Activated CD4-positive, CD25-positive, alpha-beta regulatory T cell (primary cell): ENCODE measurements at places on chromosomes 5 and 9.

DNA sequence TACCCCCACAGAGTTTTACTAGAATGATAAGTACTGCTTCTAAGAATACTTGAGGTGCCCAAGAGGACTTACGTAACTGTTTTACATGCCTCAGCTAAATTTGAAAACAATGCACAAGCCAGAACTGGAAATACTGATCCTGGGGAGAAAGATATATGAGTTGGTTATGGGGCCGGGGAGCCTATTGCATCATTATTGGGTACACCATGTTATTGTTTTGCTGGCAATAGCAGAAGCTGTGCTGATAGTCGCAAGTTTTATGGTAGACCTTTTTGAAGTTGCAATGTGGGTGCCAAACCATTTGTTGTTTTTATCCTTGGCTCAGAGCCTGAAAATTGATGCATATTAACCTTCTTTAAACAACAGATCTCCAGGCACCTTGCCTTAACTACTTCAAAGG, 108.4 kb upstream of the DHFR start:
- no peak for DNase-seq

- no peak for DNase-seq
These were observed 464.2 kb downstream of the SPOCK1 start for GRCh38 chr5:137034764-137035479.

- DNase-seq = no peak
These were observed 47.5 kb downstream of the UBE2QL1 start for GRCh38 chr5:6496207-6496584.

DNA sequence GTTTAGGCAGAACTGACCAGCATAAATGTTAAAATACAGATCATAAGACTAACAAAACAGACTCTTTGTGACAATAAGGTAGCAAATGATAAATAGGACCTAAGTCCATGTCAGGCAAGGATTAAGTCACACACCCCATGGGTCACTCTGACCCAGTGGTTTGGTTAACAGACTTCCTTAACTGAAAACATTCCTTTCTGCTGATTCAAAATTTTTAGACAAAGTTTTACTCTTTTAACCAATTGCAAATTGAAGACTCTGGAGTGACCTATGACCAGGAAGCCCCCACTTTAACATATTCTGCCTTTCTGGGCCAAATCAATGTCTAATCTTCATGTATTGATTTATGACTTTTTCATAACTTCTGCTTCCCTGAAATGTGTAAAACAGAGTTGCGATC, 4.9 kb upstream of the NXNL2 start:
- no peak for DNase-seq

DNA sequence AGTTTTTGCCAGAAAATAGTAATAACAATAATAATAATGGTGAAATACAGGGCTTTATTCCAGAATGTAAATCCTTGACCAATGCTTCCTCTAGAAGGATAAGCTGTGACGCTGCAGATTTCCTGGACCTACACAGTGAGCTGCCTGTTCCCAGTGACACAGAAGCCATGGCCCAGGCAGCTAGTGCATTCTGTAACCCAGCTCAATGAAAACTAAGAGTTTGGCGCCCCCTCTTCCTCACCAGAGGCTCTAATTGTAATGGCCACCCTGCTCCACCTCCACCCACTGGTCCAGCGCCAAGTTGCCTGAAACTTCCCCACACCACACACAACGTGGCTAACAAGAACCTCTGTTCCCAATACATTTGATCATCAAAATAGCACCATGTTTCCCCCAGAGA, 248.1 kb downstream of the CETN3 start:
- DNase-seq = no peak

- DNase-seq = no peak
These were observed 4.5 kb downstream of the SLC12A7 start for GRCh38 chr5:1107167-1108022.

DNA sequence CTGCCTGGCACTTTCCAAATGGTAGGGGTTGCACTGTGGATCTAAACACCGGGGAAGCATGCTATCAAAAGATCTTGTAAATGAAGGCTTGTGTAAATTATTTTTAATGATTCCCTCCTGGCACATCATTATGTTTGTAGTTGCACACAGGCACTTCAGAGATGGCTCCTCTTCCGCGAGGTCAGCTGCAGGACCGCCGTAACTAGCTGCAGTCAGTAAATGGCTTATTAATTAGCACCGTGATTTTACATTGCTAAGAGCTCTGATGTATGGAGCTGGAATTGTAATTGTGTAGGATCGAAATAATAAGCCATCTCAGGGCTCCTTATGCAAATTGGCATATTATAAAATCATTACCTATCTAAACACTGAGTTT, 397.6 kb upstream of the IRX1 start:
- no peak for DNase-seq

- no peak for DNase-seq
These were observed 36.2 kb upstream of the POU5F2 start for GRCh38 chr5:93777620-93778019.

DNA sequence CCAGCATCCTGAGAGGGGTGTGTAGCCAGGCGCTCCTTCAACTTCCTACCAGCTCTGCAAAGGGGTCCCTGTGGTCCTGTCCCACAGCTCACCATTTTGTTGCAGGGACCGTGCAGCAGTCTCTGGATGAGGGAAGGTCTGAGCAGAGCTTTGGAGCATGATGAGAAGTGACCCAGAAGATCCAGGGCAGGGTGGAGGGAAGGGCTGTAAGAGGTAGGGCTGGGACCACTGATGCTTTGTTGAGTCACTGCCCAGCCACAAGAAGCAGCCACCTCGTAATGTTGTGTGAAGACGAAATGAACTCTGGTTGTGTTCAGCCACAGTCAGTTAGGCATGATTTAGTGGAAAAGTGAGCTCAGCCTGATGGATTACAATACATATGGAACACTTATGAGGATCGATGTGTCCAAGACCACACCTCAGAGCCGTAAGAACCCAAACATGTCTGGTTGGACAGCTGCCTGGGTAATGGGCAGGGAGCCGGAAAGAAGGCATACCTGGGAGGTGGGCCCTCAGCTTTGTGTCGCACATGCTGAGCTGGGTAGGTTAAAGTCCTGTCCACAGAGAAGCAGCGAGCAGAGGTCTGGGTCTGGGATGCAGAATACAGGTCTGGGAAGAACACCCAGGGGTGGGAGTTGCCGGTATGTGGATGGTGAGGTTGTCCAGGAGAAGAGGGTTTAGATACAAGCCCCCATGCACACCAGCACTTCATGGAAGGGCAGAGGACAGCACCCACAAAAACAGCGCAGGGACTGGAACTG, 250.1 kb downstream of the GADD45G start:
- DNase-seq = no peak

GRCh38 chr5:80302636-80303035, 17.2 kb upstream of the SPZ1 start:
- no peak for DNase-seq

DNA sequence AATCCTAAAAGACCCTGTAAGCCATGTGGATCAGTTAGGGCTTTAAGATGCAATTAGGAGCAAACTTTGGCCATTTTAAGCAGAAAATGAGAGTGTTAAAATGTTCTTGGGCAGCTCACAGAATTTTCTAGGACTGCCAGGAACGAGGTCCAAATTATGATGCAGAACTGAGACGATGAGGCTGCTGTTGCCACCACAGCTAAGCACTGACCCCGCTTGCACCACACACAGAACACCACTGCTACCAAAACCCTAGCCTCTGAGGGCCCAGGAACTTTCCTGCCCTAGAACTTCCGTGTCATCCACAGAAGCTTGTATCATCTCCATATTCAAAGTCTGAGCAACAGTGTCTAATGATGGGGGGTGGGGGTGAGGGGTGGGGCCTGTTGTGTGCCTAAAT, 41.0 kb upstream of the PCSK1 start:
- no peak for DNase-seq

DNA sequence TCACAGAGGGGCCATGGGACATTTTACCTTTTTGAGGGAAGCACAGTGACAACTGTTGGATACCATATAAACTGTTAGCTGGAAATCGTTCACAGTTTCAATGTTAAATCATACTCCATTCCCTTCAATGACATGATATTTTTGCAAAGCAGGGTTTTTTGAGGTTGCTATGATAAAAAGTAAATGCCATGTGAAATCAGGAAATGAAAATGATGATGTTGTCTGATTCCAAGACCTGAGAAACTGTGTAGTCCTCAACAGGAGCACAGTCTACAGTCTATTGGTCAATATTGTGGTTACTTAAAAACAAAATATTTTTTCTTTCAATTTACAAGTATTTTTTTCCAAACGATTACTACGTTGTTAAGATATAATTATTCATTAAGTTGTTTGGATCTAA, 24.0 kb upstream of the ADAM19 start:
- no peak for DNase-seq

GRCh38 chr9:136079211-136079915, 15.7 kb downstream of the NACC2 start:
- DNase-seq = no peak

DNA sequence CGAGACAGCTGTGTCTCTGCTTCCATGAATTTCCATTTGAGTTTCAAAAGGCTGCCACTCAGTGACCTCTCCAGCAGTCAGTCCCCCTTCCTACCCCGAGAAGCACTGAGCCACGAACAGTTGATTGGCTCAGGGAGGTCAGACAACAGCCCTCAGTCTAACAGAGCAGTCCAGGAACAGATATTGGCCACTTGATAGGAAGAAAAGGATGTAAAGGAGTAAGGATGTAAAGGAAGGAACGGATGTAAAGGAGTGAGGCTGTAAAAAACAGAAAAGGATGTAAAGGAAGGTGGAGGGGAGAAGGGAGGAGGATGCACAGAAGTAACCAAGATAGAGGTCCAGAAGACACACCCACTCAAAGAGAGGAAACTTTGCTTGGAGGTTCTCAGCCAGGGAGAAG, 3.2 kb upstream of the NR4A3 start:
- DNase-seq = no peak

DNA sequence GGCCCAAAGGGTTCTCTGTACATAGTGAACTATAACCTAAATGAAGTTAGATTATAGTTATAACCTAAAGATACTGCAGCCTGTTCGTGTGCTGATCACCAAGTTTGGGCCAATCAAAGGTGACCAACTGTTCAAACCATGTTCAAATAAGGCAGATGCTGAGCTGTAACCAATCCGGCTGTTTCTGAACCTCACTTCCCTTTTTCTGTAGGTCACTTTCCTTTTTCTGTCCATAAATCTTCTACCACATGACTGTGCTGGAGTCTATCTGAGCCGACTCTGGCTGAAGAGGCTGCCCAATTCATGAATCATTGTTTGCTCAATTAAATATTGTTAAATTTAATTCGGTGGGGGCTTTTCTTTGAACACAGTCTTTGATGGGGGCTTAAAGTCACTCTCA, 1920.2 kb downstream of the MAT2B start:
- no peak for DNase-seq

- DNase-seq = no peak
These were observed 25.8 kb downstream of the KLHL3 start for GRCh38 chr5:137710086-137710485.

DNA sequence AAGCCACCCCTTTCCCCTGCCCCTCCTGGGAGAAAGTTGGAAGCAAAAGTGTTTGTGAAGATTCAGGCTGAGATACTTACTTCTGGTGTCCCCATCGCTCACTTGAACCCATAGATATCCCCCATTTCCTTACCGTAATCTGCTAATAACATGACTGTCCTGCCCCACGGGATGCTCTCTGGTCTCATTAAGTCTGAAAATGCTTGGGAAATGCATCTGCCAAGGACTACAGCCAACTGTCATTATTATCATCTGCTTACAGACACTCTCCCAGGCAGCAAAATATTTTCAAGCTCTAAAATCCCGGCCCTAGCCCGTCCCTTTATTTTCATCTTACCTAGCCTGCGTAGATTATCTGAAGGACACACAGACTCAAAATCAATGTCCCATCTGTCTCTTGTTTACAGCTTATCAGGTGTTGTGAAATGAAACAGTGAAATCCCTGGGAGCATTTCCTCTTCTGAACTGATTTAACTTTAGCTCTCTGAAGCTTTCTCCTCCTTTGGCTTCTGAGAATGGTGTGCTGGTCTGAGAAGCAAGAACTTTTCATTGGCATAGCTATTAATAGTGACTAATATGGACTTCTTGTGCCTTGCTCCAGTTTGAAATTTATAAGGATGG, 126.9 kb upstream of the OSMR start:
- no peak for DNase-seq

- DNase-seq = no peak
These were observed 138.5 kb upstream of the S1PR3 start for GRCh38 chr9:88852794-88853193.

GRCh38 chr5:33153831-33154230, 286.9 kb upstream of the TARS1 start:
- DNase-seq = no peak

- no peak for DNase-seq
These were observed 76.4 kb upstream of the GPR151 start for GRCh38 chr5:146592352-146592751.

DNA sequence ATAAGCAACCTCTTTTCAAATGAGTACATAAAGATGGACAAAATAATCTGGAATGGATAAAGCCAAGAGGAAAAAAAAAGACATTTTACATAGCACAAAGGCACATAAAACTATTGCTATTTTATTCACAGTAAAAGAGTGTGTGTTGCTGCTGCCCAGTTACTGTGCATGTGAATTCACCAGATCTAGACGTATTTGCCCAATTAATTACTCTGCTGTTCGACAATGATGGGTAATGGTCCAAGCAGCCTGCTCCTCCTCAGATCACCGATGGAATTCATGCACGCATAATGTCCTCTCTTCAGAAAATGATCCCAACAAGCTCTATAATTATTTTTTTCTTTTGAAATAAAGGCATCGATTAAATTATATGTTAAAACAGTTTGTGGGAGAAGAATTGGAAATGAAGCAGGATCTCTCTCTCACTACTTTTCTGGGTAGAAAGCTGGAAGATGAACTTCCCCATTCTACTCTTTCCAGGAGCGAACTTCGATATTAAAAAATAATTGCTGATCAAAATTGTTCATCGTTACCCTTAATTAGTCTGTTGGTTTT, 357.4 kb upstream of the CCNH start:
- no peak for DNase-seq

GRCh38 chr5:169656125-169656901, 19.2 kb downstream of the DOCK2 start:
- no peak for DNase-seq

GRCh38 chr5:84411832-84412605, 27.3 kb upstream of the EDIL3 start:
- no peak for DNase-seq

- DNase-seq = no peak
These were observed 27.2 kb downstream of the SCAMP1 start for GRCh38 chr5:78387468-78388153.
